ENCODE measurements at places on chromosomes 16 and 17. TPM values are rescaled to one million over a fixed set of nuclear protein-coding genes. Genes with fewer than 3 reads are reported as not detected.

DNA sequence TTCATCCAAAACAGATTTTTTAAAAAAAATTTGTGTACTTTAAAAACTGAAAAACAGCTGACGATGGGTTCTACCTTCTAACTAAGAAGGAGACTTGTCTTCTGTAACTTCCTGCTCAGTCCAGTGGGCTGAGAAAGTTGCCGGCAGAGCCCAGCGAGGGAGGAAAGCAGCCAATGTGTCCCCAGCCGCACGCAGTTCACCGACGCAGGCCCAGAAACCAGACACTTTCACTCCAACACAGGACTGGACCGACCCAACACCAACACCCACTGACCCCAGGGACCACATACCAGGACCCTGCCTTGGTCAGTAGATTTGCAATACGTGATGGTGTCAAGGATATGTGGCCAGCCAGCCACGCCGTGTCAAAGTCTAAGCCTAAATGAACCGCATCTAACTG lies 25.6 kb downstream of the TRAP1 start:
- no peak for ATAC-seq

The TANGO6 gene
- total RNA-seq: 19.5 TPM

- no peak for ATAC-seq
These were observed 9.9 kb downstream of the COL1A1 start for GRCh38 chr17:50191359-50192143.

GRCh38 chr16:18060351-18060750 lies 276.2 kb downstream of the NPIPA8 start:
- ATAC-seq: no peak

The ZG16 gene
- total RNA-seq: not detected

The EFCAB13 gene
- 7.8 TPM for total RNA-seq

GRCh38 chr16:73086108-73086507 lies 38.2 kb upstream of the ZFHX3 start:
- ATAC-seq: no peak

DNA sequence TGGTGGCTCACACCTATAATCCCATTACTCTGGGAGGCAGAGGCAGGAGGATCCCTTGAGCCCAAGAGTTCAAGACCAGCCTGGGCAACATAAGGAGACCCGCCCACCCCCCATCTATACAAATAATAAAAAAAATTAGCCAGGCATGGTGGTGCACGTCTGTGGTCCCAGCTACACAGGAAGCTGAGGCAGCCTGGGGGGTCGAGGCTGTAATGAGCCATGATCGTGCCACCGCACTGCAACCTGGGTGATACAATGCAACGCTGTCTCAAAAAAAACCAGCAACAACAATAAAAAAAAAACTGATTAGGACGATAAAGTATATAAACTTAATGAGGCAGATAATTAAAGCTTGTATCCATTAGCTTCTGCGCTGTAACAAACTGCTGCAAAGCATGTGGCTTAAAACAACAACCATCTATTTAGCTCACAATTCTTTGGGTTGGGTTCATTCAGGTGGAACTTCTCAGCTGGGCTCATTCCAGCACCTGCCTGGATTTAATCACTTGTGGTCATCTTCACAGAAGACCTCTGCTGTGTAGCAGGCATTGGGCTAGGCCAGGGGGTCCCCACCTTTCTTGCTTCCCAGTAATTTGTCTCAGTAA lies 45.8 kb downstream of the LCMT1 start:
- no peak for ATAC-seq

GRCh38 chr17:36185416-36185815 lies 9.0 kb upstream of the TBC1D3B start:
- ATAC-seq: no peak

DNA sequence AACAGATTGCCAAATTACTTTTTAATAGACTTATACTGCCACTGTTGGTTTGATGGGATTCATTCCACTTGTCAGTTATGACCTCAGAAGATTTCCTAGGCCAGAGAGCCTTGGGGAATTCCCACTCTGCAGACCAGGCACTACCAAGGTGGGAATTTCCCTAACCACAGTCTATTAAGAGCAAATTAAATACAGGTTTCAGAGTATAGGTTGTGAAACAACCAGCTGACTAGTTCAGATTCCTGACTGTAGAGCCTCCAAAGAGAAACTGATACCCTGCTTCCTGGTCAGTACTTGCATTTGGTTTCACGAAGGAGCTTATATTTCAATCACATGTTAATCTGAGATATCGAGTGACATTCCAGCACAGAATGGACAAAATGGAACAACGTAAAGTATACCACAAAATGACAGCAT lies 186.5 kb downstream of the STX8 start:
- no peak for ATAC-seq

DNA sequence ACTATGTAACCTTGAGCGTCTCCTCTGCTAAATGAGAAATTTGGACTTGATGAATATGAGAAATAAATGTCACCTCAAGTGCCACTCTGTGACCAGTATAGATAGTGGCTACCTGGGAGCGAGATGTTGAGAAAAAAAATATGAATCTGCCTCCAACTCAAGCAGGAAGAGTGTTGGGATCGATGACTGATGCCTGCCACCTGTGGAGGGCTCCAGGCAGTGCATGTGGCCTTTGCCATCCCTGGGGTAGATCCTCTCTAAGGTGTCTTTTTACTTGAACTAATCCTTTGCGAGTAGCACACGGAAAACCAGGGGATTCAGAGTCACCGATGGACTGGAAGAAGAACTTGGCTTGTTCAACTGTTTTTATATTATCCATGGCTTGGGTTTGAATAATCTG lies 9.4 kb downstream of the CCDC182 start:
- ATAC-seq: no peak

DNA sequence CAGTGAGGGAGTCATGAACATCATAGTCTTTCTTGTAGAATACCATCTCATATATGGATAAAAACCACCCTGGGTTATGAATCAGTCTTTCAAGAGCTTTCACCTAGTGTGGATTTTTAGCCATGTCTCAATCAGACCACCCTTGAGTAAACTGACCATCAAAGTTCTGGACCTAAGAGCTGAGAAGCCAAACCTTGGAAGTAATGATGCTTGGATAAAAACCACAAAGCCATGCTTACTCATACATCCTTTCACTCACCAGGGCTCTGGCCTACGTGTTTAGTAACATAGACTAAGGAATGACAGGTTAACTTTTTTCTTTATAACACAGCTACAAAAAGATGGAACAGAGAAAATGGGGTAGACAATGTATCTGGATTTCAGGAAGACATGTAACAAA lies 167.2 kb downstream of the STX8 start:
- ATAC-seq: no peak

- ATAC-seq: no peak
These were observed 124.4 kb downstream of the ANKRD11 start for GRCh38 chr16:89365996-89366395.

DNA sequence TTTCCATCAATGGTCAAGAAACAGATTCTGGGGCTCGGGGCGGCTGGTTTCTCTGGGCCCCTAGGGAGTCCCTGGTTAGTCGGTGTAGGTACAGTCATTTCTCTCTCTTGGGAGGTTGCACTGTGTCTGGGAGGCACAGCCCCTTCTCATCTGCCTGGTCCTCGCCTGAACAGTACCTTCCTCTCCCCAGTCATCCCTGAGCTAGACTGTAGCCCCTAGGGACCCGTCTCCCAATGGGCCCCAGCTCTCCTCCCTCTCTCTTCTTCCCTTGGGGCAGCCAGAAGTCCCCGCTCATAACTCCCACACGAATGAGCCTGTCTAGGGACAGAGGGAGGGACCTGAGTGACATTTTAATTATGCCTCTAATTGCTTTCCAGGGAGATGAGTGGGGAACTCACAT lies 20.2 kb upstream of the CPSF4L start:
- ATAC-seq: no peak

DNA sequence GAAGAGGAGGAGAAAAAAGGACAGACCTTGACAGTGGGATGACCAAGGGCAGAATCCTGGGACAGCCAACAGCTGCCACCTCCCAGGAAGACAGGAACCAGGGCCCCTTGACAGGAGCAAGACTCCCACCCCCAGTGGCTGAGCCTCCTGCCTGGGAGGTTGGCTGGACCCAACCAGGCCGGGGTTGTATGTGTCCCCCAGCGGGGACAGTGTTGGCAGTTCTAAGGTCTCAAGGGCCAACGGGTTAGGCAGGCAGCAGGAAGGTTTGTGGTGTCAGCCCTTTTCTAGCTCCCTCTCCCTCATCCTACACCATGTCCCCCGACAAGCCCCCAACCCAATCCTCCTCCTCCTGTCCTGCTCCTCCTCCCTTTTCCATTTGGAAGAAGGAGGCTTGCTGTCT lies 126.2 kb downstream of the MRM1 start:
- ATAC-seq: no peak

DNA sequence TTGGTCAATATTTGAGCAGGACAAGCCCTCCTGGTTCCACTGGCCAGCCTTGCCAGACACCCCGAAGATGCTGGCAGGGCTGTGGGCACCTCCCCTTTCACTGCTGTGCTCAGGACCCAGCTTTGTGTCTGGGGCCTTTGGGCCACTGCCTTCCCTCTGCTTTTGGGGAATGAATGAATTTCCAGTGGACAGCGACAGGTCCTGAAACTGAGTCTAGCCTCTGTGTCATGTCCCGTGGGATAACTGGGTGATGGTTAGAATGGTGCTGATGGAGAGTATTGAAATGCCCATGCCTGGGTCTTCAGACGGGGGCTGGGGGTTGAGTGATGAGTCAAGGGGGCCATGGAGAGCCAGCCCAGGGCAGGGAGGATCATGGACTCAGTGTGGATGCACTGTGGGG lies 135.8 kb downstream of the FOXL1 start:
- no peak for ATAC-seq

GRCh38 chr17:40139566-40140058 lies 725 bp upstream of the CASC3 start:
- no peak for ATAC-seq

GRCh38 chr16:56728980-56729734 lies 772 bp upstream of the NUP93 start:
- peak; percentile 17 for ATAC-seq

DNA sequence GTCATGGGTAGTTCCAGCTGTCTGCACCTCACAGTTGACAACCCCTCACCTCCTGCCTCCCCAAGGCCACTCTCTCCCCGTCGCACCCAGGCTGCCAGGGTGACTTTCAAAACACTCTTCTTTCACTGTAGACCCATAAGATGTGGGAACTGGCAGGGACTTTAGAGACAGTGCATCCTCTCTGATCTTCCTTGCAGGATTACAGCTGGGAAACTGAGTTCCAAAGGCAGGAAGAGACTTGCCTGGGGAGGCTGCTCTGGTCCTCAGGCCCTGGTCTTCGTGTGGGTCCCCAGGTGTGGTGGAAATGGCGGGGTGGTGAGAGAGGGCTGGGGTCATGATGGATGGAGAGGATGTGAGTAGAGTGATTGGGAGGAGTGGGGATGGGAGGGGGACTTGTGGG lies 21.9 kb upstream of the NKD1 start:
- ATAC-seq: no peak

- ATAC-seq: no peak
These were observed 13.9 kb upstream of the CLEC18C start for GRCh38 chr16:70159355-70160348.

GRCh38 chr17:45970659-45971058 lies 28.4 kb upstream of the STH start:
- no peak for ATAC-seq

DNA sequence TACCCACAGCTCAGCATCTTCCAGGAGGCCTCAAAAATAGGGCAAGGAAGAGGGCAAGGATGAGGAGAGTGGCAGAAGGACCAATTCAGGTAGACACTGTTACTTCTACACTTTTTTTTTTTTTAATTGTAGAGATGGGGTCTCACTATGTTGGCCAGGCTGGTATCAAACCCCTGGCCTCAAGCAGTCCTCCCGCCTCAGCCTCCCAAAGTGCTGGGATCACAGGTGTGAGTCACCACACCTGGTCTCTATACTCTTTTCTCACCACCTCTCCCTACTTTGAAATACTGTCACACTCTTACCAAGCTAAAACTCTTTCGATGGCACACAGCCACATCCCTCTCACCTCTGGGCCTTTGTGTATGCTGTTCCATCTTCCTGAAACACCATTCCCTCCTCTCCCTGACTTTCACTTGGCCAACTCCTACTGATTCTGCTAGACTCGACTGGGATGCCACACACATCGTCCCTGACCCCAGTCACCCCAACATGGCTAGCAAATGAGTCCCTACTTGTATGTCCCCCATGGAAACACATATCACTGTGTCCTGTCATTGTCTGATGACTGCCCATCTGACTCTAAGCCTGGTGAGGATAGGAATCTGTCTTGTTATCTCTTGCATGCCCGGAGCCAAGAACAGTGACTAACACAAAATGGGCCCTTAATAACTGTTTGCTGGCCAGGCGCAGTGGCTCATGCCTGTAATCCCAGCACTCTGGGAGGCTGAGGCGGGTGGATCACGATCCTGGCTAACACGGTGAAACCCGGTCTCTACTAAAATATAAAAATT lies 7.2 kb upstream of the SLC43A2 start:
- no peak for ATAC-seq

- no peak for ATAC-seq
These were observed 22.6 kb upstream of the MGAT5B start for GRCh38 chr17:76845541-76846017.

- ATAC-seq: no peak
These were observed 113.4 kb downstream of the BRIP1 start for GRCh38 chr17:61749823-61750404.

DNA sequence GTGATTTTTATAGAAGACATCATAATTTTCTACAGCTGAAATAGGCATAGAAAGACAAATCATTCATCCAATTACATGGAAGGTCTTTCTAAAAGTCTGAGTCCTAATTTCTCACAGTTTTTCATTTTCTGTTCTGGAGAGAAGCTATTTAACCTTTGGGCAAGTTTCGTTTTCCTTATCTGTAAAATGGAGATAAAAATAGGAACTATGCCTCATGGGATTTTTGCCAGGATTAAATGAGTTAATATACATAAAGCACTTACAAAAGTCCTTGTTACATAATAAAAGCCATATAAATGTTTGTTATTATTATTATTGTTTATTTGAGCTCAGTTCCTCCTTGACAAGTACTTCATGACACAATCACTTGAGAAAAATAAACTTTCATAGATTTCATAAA lies 121.4 kb downstream of the SKAP1 start:
- no peak for ATAC-seq

DNA sequence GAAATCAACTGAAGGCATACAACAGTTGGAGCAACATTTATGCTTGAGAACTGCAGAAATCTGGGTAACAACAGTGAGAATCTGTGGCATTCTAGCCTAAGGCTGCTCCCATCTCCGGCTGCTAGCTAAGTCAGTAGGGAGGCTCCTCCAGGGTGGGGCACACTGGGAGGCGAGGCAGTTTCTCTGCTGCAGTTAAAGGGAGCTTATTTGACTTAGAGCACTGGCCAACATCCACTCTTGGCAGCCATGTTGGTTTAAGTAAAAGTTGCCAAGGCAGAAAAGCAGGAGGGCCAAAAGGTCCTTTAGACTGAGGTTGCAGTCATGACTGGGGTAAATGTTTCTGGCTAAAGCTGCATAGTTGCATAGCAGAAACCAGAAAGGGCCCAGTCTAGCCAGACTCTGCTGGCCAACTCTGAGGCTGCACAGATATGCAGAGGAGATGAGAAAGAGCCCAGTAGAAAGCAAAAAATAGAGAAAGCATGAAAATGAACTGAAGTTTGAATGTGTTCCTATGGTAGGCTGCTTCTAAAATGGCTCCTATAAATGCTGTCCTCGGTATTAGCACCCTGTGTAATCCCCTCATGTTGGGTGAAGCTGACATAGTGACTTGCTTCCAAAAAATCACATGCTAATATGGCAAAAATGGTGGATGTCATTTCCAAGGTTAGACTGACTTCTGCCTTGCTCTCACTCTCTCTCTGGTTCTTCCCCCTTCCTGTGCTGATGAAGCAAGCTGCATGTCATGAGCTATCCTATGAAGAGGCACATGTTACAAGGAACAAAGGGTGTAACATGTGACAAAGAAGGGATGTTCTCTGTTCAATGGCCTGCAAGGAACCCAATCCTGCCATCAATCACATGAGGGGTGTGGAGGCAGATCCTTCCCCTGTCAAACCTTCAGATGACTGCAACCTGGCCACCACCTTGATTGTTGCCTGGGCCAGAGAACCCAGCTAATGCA lies 3.7 kb upstream of the C16orf78 start:
- ATAC-seq: no peak

The COTL1 gene
- 36.7 TPM for total RNA-seq
